Mesenchymal stem cell (in vitro differentiated cells and primary cell): ENCODE measurements at places on chromosomes 2 and 18.

- H3K4me3 ChIP-seq: peak overlapping the region; percentile 40
- no peaks in the 10 kb centered on the region for H3K4me1 ChIP-seq
- H3K36me3 ChIP-seq: no peaks in the 10 kb centered on the region
- H3K27ac ChIP-seq: no peak overlapping the region
- peak; percentile 45 for DNase-seq
Observed at GRCh38 chr2:68287580-68288441, 31.9 kb downstream of the CNRIP1 start.

- peaks cover 3% of the 10 kb centered on the region for H3K4me1 ChIP-seq
- H3K27ac ChIP-seq: no peak overlapping the region
- no peaks in the 10 kb centered on the region for H3K36me3 ChIP-seq
- H3K27me3 ChIP-seq: no peaks in the 10 kb centered on the region
Observed at GRCh38 chr2:207939342-207940108, 85.8 kb downstream of the PLEKHM3 start.

DNA sequence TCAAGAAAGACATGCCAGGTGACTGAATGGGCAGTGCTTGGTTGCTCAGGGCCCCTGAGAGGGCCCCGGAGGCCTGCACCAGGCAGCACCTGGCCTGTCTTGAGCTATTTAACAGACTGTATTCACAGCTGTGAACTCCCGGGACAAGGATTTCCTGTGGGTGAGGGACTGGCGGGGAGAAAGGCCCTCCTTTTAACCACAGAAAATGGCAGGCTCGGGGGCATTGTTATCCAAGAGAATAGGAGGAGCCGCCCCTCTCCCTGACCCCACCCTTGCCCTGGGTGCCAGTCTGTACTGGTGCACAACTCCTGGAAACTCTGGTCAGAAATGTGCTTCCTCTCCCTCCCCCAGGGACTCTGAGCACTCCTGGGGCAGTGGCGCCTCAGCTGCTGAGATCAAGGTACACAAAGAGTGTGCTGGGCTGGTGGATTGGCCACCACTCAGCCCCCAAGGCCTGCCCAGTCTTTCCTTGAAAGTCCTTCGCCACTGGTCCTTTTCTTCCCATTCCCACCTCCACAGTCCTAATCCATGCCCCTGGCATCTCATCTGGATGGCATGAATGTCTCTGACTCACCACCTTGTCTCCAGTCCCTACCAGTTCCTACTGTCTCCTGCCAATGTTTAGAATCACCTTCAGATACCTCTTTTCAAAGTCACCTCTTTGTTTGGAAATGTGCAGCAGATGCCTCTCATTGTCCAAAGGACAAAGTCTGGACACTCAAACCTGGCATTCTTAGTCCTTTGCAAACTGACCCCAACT is 19.6 kb upstream of the EPAS1 start:
- H3K27ac ChIP-seq: no peak overlapping the region
- no peak overlapping the region for H3K4me3 ChIP-seq
- DNase-seq: no peak
- H3K27me3 ChIP-seq: peaks cover 8% of the 10 kb centered on the region

GRCh38 chr2:37711308-37711731 is 39.9 kb upstream of the CDC42EP3 start:
- peak; percentile 93 for DNase-seq
- no peaks in the 10 kb centered on the region for H3K36me3 ChIP-seq
- peak overlapping the region; percentile 98 for H3K27ac ChIP-seq
- no peak overlapping the region for H3K4me3 ChIP-seq
- H3K27me3 ChIP-seq: no peaks in the 10 kb centered on the region

GRCh38 chr2:66576561-66577320 is 141.8 kb downstream of the MEIS1 start:
- peaks cover 30% of the 10 kb centered on the region for H3K4me1 ChIP-seq
- H3K4me3 ChIP-seq: peak overlapping the region; percentile 22
- peaks cover 47% of the 10 kb centered on the region for H3K27me3 ChIP-seq
- H3K27ac ChIP-seq: no peak overlapping the region
- DNase-seq: peak; percentile 72

GRCh38 chr2:66464930-66465637 is 30.2 kb downstream of the MEIS1 start:
- no peak overlapping the region for H3K27ac ChIP-seq
- H3K36me3 ChIP-seq: peaks cover 78% of the 10 kb centered on the region
- DNase-seq: no peak
- H3K4me1 ChIP-seq: no peaks in the 10 kb centered on the region

GRCh38 chr2:225030203-225030602 is 12.1 kb downstream of the DOCK10 start:
- DNase-seq: no peak
- no peak overlapping the region for H3K4me3 ChIP-seq
- no peak overlapping the region for H3K27ac ChIP-seq
- H3K27me3 ChIP-seq: no peaks in the 10 kb centered on the region
- peaks cover 6% of the 10 kb centered on the region for H3K4me1 ChIP-seq

DNA sequence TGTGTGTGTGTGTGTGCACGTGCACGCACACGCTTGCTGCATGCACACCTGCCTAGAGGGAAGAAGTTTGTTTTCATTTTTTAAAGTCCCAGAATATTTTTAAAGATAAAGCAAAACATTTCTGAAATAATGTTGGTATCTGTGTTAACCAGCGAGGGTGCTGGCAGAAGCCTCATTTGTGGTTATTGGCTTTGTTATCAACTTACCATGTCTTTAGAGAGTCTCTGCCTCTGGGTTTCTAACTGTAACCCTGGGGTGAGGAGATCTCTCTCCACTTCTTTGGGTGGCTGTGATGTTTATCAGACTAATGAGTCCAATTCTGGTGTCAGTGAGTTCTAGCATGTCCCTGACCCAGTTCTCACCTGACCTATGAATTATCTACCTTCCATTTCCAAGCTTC is 927.6 kb upstream of the FANCL start:
- DNase-seq: no peak
- H3K27me3 ChIP-seq: no peaks in the 10 kb centered on the region
- H3K27ac ChIP-seq: no peak overlapping the region
- no peak overlapping the region for H3K4me3 ChIP-seq
- no peaks in the 10 kb centered on the region for H3K4me1 ChIP-seq

GRCh38 chr18:13549880-13550232 is 176.5 kb downstream of the FAM210A start:
- no peak overlapping the region for H3K4me3 ChIP-seq
- H3K36me3 ChIP-seq: no peaks in the 10 kb centered on the region

DNA sequence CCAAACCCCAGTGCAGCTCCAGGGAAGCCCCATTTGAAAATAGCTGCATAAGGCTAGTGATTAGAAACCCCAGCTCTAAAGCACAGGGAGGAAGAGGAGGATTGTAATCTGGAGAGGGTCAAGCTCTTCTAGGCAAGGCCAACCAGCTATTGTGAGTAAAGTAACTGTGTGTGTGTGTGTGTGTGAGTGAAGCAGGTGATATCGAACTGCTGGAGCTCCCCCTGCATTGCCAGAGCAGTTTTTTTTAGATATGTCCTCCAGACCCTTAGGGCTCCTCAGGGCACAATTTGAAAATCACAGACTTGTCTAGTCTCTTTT is 177.4 kb upstream of the NABP1 start:
- no peak overlapping the region for H3K27ac ChIP-seq
- H3K4me1 ChIP-seq: peaks cover 4% of the 10 kb centered on the region

GRCh38 chr18:13511961-13512577 is 214.3 kb downstream of the FAM210A start:
- DNase-seq: no peak
- no peaks in the 10 kb centered on the region for H3K36me3 ChIP-seq
- no peaks in the 10 kb centered on the region for H3K27me3 ChIP-seq
- H3K4me3 ChIP-seq: no peak overlapping the region

DNA sequence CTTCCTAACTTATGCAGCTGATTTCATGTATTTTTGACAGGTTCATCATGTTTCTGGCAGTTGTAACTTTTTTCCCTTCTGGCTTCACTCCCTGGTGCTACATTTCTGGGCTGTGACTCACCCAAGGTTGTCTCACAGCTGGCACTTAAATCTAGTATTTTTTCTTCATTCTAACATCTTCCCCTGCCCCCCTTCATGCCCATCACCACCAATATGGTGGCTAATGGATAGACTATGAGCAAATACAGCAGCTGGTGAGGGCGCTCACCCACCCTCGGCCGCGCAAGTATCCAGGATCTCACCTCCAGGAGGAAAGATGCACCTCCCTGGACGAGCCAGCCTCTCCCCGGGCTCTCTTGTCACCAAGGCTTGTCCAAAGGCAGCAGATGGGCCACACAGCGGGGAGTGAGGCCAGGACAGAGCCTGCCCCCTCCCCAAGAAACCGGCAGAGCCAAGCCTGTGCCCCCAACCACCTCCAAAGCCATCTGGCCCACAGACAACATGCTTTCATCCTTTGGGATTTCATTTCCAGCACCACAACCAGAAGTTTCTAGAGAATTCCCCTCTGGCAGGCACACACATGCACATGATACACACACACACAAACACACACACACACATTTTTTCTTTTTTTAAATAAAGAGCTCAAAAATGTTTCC is 39.1 kb downstream of the ATOH8 start:
- H3K4me3 ChIP-seq: no peak overlapping the region
- H3K27ac ChIP-seq: peak overlapping the region; percentile 18
- peaks cover 44% of the 10 kb centered on the region for H3K4me1 ChIP-seq
- peaks cover 5% of the 10 kb centered on the region for H3K27me3 ChIP-seq
- peak; percentile 59 for DNase-seq

GRCh38 chr2:118006861-118007260 is 7.0 kb downstream of the CCDC93 start:
- no peak for DNase-seq
- peaks cover 66% of the 10 kb centered on the region for H3K36me3 ChIP-seq
- H3K27ac ChIP-seq: no peak overlapping the region
- H3K4me1 ChIP-seq: peaks cover 5% of the 10 kb centered on the region
- H3K4me3 ChIP-seq: no peak overlapping the region

- H3K36me3 ChIP-seq: peaks cover 28% of the 10 kb centered on the region
- no peaks in the 10 kb centered on the region for H3K27me3 ChIP-seq
- peaks cover 5% of the 10 kb centered on the region for H3K4me1 ChIP-seq
- no peak overlapping the region for H3K4me3 ChIP-seq
- no peak overlapping the region for H3K27ac ChIP-seq
Observed at GRCh38 chr2:157821519-157822131, 54.5 kb downstream of the ACVR1 start.

- H3K36me3 ChIP-seq: no peaks in the 10 kb centered on the region
- H3K4me1 ChIP-seq: no peaks in the 10 kb centered on the region
- DNase-seq: no peak
- H3K27me3 ChIP-seq: no peaks in the 10 kb centered on the region
- no peak overlapping the region for H3K4me3 ChIP-seq
Observed at GRCh38 chr2:139098961-139099360, 318.8 kb upstream of the NXPH2 start.

DNA sequence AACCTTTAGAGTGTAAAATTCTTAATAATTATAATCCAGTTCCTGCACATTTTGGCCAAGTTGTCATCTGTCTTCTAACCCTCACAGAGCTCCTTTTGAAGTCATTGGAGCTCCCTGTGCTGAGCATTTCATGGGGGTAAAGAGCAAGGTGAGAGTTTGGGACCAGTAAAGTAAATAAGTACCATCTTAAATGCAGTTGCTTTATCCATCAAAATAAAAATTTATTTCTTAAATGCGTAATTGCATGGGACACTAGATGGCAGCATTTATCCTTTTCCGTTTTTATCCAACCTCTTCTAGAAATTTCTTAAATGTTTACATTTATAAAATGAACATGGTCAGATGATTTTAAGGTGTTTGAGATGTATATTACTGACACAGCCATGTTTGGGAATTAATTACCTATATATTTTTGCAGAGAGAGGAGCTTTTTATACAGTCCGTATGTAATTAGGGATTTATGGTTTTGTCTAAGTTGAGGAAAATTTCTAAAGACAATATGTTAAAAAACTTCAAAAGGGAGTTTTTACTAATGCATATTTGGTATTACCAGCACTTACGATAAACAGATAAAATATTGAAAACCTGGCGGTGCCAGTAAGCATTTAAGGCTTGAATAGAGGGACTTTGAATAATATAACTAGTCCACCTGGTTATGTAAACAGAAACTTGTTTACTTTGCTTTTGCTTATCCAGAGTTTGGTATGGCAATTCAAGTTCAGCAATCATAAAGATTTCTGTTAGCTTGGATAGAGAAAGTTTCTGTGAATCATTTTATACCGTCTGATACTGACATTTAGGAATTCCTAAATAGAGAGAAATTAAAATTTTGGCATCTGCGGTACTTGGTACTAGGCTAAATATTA is 54.5 kb downstream of the ACSL3 start:
- no peak overlapping the region for H3K27ac ChIP-seq
- peaks cover 56% of the 10 kb centered on the region for H3K36me3 ChIP-seq
- H3K4me3 ChIP-seq: no peak overlapping the region
- DNase-seq: peak; percentile 30

DNA sequence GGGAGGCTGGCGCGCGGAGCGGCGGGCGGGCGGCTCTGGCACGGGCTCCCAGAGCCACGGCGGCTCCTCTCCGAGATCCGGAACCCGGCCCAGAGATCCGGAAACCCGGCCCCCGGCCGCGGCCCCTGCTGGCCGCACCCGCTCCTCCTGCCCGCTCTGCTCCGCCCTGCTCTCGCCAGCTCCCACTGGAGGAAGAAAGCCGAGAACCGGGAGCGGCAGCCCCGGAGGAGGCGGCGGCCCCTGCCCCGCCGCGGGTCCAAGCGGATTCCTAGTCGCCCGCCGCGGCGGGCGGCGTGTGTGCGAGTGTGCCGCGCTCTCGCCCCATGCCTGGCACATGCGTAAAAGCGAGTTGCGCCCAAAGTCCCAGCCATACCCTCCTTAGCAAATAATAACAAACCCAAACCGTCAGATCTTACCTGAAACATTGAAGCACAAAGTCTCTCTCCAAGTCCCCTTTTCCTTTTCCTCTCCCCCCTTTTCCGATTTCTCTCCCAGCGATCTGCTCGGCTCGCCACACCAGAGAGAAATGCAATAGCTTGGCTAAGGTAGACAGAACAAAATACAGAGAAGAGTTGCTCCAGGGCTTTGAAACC is 108.7 kb upstream of the KCTD1 start:
- H3K4me1 ChIP-seq: peaks cover 3% of the 10 kb centered on the region
- peak overlapping the region; percentile 23 for H3K27ac ChIP-seq
- peak; percentile 67 for DNase-seq
- H3K27me3 ChIP-seq: peaks cover 65% of the 10 kb centered on the region

DNA sequence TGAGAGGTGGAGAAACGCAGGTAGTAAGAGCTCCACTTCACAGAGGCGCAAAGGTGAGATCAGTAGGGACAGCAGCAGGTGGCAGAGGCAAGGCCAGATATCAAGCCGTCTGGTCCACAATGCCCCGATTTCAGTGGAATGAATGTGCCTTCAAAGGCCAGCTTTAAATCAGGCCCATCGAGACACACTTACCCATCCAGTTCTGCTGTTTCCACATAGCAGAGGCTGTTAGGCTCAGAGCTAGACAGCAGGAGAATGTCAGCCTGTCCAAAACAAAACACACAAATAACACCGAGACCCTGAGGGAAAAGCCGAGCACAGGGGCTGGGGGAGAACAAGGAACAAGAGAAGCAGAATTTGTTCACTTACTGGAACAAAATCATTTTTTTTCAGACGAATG is 75.8 kb upstream of the NARS1 start:
- DNase-seq: no peak
- H3K4me3 ChIP-seq: no peak overlapping the region
- peaks cover 58% of the 10 kb centered on the region for H3K36me3 ChIP-seq
- no peak overlapping the region for H3K27ac ChIP-seq
- no peaks in the 10 kb centered on the region for H3K27me3 ChIP-seq
- H3K4me1 ChIP-seq: peaks cover 5% of the 10 kb centered on the region
